ENCODE measurements at places on chromosomes 1 and 21.
A peak's percentile ranks its signal among the peaks of the same experiment; 100 is the strongest.

GRCh38 chr1:164617377-164618201 is 58.6 kb downstream of the PBX1 start:
- no peak for DNase-seq

- no peak for DNase-seq
Measured at GRCh38 chr21:42472521-42472920, 23.5 kb downstream of the RSPH1 start.

DNA sequence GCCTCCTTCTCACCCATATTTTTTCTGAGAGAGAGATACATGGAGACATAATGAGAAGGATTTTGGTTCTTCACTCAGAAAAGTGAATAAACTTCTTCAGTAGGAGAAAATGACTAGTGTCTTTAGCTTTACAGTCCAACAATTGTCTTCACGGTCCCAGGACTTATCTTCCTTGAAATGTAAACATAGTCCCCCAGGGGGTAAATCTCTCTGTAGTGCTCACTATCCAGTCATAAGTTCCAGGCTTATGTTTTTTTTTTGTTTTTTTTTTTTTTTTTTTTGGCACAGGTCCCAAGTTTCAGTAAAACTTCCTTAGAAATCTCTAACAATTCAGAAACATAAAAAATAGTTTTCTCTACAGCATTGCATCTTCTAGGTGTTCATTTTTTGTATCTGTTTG is 890.2 kb upstream of the B3GALT2 start:
- no peak for DNase-seq

DNA sequence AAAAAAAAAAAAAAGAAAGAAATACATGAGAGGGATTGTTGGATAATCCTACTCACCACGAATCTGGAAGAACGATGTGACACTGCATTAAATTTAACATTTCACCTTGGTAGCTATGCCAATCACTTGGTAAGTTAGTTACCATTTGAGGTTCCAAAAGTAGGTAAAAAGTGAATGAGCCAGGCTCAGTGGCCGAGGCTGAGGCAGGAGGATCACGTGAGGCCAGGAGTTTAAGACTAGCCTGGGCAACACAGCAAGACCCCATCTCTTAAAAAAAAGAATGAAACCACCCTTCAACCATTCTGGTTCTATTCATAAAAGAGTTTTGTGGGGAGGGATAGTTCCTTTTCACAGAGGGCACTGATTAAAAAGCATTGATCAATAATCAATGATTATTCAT is 133.6 kb downstream of the ADSS2 start:
- no peak for DNase-seq

DNA sequence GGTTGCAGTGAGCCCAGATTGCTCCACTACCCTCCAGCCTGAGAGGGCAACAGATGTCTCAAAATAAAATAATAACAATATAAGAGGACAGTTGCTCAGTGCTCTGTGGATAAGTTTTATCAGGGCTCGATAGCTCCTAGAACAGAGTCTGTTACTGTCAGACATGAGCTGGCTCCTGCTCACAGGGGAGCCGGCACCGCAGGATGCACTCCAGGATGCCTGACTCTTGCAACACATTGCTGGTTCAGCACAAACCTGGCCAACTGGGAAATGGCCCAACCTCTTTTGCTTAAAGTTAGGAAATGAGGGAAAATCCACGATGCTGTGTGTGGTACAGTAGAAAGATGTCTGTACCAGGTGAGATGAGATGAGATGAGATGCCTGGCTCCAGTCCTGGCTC is 5.8 kb upstream of the CTSE start:
- no peak for DNase-seq

DNA sequence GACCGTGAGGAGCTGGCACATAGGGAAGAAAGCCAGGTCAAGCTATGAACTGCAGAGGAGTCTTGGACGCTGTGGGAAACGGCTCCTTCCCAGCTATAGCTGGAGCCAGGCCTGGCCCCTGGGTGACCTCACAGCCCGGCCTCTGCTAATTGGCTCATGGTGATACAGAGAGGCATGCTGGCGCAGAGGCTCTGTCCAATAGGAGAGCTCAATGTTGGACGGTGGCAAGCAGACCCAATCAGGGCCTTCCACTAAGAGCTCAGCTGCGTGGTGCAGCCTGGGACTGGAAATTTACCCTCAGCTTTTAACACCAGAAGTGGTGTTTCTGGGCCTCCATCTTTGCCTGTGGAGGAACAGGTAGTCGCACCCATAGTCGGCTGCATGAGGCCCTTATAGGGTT is 64.4 kb upstream of the GRHL3 start:
- no peak for DNase-seq

DNA sequence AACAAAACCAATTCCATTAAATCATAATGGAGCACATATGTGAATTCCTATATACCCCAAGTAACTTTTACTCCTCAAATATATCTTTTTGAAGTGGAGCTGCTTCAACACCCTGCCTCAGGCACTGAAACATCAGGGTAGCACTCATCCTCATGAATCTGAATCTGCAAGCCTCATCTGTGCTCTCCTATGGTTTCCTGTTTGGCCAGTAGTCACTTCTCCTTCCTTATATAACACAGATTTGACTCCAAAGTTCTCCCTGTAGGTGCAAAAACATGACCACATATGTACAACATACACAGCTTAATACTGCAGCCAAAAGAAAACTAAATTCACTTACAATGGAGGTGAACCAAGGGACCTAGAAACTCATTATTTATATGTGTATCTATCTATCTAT is 7.2 kb downstream of the TRIT1 start:
- no peak for DNase-seq

GRCh38 chr21:42191696-42192595 is 27.0 kb upstream of the ABCG1 start:
- DNase-seq = no peak

- peak; percentile 1 for DNase-seq
Measured at GRCh38 chr1:67429528-67430357, 459 bp downstream of the SERBP1 start.

DNA sequence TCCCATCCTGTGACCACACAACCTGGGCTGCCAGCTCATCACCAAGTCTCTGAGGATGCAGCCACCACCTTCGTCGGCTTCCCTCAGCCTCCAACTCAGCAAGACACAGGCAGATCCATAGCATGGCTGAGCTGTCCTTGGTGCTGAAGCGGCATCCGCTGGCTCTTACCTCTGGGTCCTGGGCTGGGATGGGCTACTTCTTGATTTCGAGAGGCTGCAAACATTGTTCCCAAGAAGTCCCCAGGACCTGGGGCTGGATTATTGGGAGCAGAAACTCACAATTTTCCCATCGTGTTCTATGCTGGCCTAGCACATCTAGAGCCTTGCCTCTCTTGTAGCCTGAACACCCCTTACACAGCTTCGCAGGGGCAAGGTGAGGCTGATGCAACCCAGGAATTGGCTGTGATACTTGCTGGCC is 24.9 kb upstream of the C1QA start:
- DNase-seq = no peak

DNA sequence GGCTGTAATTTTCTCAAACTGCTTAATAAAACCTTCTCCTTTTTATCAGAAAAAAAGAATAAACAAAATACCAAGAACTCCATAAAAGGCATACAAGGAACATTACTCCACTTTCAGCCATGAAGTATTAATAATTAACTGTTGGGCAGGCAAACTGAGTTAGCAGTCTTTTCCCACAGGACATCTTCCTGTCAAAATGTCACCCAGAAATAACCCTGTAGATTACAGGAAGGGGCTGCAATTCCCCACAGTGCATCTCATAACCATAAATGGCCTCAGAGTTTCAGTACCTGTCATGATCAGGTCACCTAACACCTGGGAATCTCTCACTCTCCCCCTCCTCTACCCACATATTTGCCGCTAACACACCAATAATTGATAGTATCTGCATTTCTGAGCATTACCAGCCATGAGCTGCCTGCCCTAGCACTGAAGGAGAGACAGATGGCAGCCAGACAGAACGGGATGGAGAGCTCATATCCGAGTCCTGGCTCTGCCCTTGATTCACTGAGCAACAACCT is 475.0 kb downstream of the SMYD3 start:
- no peak for DNase-seq

GRCh38 chr1:218472885-218473284 is 127.7 kb downstream of the TGFB2 start:
- no peak for DNase-seq
